ENCODE measurements at places on chromosomes 6 and 20.

- no peak for DNase-seq
Measured at GRCh38 chr20:62311832-62312661, 9.2 kb downstream of the ADRM1 start.

DNA sequence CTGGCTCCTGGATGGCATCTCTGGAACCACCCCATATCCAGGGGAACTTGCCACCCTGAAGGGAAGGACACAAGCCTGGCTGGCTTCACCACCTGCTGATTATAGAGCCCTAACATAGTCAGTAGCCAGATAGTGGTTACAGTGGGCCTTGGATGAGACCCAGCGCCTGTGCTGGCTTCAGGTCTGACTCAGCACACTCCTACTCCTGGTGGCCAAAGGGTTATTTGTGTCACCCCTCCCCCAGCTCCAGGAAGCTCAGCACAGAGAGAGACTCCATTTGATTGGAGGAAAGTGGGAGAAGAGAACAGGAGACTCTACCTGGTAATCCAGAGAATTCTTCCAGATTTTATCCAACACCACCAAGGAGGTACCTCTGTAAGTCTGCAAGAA lies 12.8 kb downstream of the SNX14 start:
- DNase-seq, result no peak

- no peak for DNase-seq
Measured at GRCh38 chr20:8431538-8432434, 299.7 kb downstream of the PLCB1 start.

GRCh38 chr6:157182503-157183264 lies 140.6 kb downstream of the TMEM242 start:
- no peak for DNase-seq

DNA sequence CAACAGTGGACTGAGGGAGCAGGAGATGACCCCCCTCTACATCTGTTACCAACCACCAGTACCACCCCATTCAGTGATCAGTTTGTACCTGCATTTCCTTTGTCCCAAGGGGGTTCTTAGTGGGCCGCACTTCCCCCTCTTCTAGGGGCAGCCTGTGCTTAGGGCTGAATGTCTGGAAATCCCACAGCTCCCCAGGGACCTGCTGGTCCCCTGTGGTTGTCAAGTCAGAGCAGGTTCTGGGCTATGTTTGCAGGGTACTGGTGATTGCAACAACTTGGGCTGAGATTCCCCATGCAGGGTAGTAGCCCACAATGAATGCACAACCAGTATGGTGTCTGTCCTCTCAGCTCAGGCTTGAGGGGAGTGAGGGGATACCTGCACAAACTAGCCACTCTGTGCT lies 39.7 kb upstream of the COL10A1 start:
- DNase-seq, result no peak

DNA sequence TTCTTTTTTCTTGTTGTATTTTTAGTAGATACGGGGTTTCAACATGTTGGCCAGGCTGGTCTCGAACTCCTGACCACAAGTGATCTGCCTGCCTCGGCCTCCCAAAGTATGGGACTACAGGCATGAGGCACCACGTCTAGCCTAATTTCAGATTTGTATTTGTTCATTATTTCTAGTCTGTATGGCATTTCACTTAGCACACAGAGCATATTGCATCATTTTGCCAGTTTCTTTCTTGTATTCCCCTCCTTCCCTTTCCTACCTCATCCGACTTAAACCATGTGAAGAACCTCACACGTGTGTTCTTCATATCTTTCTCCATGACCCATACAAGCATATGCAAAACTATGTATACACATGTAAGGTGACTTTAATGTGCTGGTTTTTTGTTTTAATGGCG lies 470.0 kb downstream of the CBLN4 start:
- no peak for DNase-seq

DNA sequence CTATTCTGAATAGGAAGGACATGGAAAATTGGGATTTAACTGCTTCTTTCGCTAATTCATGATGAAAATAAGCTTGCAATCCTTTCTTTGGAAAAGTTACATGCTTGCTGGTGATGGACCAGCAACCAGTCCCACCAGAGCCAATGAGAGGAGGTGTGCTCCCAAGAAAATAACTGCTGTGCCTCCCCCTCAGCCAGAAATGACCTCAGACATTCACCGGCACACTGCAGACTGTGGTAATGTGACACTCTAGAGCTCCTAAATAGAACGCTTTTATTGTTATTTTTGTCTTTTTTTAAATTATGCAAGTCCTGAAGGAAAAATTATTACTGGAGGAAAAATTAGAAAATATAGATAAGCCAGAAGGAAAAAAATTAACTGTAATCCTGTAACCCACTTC lies 2.6 kb downstream of the PYGB start:
- no peak for DNase-seq

- DNase-seq, result no peak
Measured at GRCh38 chr20:34705397-34706301, 1.5 kb downstream of the TP53INP2 start.

DNA sequence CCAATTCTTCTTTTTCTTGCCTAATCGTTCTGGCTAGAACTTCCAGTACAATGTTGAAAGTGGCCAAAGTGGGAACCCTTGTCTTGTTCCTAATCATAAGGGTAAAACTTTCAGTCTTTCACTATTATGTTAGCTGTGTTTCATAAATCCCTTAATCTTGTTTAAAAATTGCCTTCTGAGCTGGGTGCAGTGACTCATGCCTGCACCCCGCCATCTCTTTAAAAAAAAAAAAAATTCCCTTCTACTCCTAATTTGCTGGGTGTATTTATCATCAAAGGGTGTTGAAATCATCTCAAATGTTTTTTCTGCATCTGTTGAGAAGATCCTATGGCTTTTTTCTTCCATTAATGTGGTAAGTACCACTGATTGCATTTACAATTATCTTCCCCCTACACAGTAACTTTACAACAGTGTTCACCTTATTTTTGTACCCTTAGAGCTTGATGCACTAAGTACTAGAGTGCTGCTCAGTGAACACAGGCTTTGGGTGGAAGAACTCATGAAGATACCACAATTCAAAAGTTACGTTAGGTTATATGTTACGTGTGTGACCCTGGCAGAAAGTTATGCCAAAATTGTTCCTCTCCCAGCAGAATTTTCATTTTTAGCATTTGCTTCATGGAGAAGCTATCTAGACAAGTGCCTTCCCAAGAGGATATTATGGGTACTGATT lies 9.7 kb downstream of the SNRPB start:
- DNase-seq, result no peak

DNA sequence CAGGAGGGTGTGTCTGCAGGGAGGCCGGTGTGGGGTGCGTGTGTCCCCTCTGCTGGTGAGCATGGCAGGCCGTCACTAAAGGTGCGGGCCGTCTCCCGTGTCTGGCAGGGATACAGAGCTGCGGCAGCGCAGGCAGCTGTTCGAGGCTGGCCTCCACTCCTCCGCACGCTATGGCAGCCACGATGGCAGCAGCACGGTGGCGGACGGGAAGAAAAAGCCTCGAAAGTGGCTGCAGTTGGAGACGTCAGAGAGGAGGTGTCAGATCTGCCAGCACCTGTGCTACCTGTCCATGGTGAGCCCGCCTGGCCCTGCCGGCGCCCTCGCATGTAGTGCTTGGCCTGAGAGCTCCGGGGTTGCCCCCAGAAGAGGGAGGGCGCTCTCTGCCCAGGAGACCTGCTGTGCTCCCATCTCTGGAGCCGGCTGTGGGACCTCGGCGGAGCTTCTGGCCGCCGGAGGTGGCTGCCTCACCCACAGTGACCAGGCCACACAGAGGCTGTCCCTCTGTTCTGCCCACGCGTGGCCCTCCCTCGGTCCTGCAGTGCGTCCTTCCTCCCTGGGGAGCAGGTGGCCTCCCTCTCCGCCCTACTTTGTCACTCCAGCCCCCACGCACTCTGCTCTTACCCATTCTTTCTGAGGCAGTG lies 149.6 kb downstream of the DTNBP1 start:
- DNase-seq, result no peak

DNA sequence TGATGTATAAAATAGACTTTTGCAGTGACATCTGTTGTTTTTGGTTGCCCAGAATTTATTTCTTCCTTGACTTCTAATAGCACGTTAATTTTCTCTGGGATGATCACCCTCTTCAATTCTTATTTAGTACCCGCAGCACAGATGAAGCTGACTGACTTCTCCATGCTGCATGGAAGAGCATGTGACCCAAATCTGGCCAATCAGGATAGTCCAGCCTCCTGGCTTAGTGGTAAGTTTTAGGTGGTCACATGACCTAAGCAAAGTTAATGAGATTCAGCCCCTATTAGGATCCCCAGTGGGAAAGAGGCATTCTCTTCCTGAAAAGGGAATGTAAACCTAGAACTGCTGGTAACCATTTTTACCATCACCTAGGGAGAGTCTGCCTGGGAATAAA lies 13.8 kb upstream of the SIRT5 start:
- no peak for DNase-seq

DNA sequence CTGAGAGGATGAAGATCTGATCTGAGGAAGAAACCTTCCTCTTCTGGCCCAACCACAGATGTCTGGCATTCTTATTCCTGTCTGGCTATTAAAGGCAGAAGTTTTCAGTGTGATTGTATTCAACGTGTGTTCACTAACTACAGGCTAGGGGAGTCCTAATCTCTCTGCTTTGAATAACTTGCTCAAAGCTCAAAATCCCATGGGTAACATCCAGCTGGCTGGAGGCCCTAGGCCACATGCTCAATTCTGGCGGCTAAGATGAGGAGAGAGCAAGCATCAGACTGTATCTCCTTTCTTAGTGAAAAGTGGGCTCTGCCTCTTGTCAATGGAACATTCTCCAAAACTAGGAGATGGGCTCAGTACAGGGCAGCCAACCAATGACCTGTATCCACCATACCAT lies 478.0 kb downstream of the KIF16B start:
- DNase-seq, result no peak

- DNase-seq, result no peak
Measured at GRCh38 chr20:16279320-16279719, 293.9 kb downstream of the KIF16B start.

GRCh38 chr20:55678126-55678525 lies 327.2 kb downstream of the CBLN4 start:
- no peak for DNase-seq

GRCh38 chr6:34213772-34214171 lies 22.9 kb upstream of the HMGA1 start:
- no peak for DNase-seq

DNA sequence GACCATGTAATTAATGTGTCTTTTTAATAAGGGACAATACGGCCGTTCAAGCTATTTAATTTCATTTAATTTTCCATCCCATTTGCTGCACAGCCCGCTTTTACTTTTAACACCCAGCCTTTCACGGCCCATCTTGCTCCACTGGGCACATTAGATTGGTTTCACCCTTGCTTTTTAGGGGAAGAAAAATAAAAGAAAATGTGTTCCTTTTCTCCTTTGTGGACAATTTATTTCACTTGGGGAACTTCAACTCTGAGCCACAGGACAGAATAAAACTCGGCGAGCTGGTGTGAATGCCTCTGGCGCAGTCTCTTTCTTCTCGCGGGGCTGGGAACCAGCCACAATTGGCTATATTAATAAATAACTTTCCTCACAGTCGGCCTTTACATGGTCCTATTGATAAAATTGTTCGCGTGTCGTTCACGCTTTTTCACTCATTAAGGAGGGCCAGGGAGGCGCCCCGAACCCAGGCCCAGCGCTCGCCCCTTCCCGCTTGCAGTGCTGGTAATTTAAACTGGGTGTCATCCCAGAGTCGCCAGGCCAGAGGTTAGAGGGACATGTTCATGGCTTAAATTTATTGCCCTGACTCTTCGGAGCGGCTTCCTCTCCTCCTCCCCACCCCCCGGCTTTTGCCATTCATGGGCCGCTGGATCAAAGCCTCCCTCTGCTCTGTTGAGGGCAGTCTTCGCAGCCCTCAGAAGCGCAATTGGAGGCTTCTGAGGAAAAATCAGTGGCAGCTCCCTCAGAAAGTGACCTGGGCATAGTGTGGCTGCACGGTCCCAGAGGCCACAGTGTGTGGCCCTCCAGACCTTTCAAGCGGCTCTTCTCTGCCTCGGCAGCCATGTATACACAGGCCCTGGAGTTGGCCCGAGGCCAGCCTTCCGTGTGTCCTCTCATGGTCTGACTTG lies 2.2 kb upstream of the PRDM13 start:
- DNase-seq, result no peak

GRCh38 chr6:41427642-41428335 lies 92.4 kb downstream of the NCR2 start:
- no peak for DNase-seq

DNA sequence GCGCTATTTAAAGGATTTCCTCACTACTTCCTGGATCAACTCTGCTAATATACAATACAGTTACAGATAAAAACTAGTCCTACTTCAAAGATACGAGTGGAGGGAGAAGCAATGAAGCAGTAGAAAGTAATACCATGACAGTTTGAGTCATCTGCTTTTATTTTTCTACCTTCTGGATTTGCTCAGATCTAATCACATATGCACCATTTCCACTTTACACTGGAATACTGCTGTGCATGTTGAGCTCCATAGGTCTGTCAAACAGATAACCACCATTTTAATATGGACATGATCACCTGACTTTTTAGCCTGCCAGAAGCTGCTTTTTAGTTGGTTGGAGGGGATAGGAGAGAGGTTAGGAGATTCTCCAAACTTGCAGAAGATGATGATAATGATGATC lies 92.5 kb downstream of the MMUT start:
- no peak for DNase-seq

GRCh38 chr6:112223070-112223861 lies 31.1 kb downstream of the LAMA4 start:
- no peak for DNase-seq

GRCh38 chr6:158853880-158854213 lies 34.7 kb upstream of the EZR start:
- no peak for DNase-seq
